ENCODE measurements at places on chromosomes 1 and 21. TPM values are rescaled to one million over a fixed set of nuclear protein-coding genes. Genes with fewer than 3 reads are reported as not detected.

AMY1A gene
- total RNA-seq, result not detected

FBLIM1 gene
- total RNA-seq, result 54.4 TPM

FNDC5 gene
- 50.9 TPM for total RNA-seq

RUSC1 gene
- total RNA-seq, result 27.6 TPM

OLIG1 gene
- total RNA-seq, result not detected

C1orf115 gene
- 7.1 TPM for total RNA-seq

FAM20B gene
- 26.8 TPM for total RNA-seq

PPT1 gene
- 78.4 TPM for total RNA-seq
